Left ventricle myocardium inferior (tissue), 1 donor: ENCODE measurements at places on chromosomes 12 and 14. TPM values are rescaled to one million over a fixed set of nuclear protein-coding genes. Genes with fewer than 3 reads are reported as not detected.
A peak's percentile ranks its signal among the peaks of the same experiment; 100 is the strongest.

The ABCC9 gene
- 81.8 TPM for total RNA-seq

DNA sequence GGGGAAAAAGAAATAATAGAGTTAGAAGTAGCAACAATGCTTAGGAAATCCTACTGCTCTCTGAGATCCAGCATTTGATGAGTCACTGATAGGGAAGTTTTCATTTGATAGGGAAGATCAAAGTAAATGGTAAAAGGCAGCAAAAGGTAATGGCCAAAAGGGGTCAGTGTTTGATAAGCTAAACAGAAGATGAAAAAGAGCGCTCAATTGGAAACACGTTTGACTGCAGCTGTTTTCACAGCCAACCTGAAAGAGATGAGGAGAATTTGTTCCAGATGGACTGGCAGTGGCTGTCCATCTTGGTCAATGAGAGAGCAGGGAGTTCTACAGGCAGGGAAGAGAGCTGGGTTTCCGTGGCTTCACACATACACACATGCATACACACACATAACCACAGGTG, 264.2 kb downstream of the TMEM132C start:
- no peak for DNase-seq

The IL23A gene
- total RNA-seq: not detected

- peak; percentile 67 for DNase-seq
These were observed 23.7 kb upstream of the DHRS4 start for GRCh38 chr14:23929822-23930294.

DNA sequence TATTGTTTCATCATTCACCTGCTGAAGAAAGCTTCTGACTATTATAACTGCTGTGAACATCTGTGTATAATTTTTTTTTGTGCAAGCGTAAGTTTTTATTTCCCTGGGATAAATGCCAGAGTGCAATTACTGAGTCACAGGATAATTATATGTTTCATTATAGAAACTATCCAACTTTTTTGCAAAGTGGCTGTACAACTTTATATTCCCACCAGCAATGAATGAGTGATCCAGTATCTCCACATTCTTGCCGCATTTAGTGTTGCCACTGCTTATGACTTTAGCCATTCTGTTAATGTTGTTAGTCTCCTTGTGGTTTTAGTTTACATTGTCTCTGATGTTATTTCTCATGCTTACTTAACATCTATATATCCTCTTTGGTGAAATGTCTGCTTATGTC, 88.1 kb upstream of the CCDC175 start:
- DNase-seq: no peak

- no peak for DNase-seq
These were observed 26.3 kb downstream of the WNT5B start for GRCh38 chr12:1655225-1655788.

DNA sequence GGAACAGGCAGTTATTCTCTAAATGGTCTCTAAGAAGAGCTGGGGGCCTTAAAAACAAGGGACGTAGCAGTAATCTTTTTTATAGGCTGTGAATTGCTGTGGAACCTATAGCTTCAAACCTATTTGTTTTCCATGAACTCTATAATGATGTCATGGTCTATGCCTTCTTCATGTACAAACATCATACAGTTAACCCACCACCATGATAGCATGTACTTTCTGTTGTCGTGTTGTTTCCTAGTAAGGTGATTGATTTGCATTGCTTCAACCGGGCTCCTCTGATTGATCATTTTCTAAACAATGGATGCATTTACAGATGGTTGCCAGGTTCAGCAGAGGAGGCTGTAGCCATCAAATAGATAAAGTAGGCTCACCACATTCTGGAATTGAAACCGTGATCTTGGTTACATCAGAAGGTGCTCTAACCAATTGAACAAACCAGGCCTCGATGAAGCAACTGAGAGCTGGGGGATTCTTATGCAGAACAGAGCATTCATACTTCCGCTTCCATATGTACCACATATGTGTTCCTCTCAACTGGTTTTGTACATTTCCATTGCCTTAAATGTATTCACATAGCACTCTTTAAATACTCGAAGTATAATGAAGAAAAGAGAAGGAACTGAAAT, 25.6 kb upstream of the PCNX1 start:
- DNase-seq: no peak

DNA sequence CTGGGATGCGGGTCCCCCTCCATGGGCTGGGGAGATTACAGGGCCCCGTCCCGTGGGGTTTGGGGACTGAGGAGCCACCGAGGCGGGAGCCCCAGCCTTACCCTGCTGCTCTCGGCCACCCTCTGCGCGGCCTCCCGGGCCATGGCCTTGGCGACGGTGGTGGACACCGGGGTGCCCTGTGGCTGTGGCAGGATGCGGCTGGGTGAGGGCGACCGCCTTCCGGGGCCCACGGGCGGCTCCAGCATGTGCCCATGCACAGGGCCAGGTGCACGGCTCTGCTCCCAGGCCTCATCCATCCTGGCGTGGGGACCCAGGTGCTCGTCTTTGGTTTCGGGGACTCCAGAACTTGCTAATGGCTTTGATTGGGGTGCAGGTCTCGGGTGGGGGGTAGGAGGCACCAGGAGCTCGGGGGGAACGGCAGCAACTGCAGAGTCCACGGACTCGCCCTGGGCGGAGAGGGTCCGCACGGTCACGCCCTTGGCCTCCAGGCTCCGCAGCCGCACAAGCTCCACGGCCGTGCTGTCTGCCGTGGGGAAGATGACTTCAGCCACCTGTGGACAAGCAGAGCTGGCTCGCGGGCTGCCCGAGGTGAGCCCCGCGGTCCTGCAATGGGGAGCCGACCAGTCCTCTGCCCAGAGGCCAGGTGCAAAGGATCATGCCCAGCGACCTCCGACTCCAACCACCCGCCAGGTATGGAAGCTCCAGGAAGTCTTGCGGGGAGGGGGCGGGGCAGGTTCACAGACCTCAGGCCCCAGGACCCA, 99.2 kb downstream of the PIWIL1 start:
- no peak for DNase-seq
